Endothelial cell (in vitro differentiated cells): ENCODE measurements at places on chromosomes 12 and 14.
A peak's percentile ranks its signal among the peaks of the same experiment; 100 is the strongest.

GRCh38 chr12:111311011-111311410 is 57.9 kb downstream of the PHETA1 start:
- no peak for DNase-seq

DNA sequence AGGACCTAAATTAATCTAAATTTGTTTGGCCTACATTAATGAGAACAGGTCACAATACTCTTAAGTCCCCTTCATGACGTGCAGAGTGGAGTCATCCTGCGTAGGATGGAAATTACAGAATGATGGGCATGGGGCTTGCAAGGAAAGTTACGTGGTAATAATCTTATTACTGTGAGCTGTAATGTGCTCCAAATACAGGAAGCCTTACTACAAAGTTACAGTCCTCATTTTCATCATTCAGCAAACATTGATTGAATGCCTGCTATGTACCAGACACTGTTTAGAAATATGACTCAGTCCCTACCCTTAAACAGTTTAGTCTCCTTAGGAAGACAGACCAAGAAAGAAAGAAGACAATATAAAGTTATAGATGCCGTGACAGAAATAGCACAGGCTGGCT is 9.4 kb downstream of the HIGD1C start:
- DNase-seq, result no peak

DNA sequence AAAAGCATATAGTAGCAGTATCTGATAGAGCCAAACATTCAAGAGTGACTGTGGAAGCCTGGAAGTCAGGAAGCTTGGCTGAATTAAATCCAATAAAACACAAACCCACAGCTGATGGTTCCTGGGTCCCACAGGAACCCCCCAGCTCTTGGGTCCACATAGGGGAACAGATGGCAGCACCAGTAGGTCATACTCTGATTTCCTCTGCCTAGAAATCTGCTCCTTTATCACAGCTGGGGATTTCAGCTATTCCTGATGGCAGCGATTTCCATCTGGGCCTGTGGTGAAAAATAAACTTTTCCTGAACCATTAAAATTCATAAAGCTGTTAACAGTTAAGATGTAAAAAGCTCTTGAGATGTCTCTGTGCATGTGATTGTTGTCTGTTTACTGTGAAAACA is 202.0 kb upstream of the FRMD6 start:
- no peak for DNase-seq

DNA sequence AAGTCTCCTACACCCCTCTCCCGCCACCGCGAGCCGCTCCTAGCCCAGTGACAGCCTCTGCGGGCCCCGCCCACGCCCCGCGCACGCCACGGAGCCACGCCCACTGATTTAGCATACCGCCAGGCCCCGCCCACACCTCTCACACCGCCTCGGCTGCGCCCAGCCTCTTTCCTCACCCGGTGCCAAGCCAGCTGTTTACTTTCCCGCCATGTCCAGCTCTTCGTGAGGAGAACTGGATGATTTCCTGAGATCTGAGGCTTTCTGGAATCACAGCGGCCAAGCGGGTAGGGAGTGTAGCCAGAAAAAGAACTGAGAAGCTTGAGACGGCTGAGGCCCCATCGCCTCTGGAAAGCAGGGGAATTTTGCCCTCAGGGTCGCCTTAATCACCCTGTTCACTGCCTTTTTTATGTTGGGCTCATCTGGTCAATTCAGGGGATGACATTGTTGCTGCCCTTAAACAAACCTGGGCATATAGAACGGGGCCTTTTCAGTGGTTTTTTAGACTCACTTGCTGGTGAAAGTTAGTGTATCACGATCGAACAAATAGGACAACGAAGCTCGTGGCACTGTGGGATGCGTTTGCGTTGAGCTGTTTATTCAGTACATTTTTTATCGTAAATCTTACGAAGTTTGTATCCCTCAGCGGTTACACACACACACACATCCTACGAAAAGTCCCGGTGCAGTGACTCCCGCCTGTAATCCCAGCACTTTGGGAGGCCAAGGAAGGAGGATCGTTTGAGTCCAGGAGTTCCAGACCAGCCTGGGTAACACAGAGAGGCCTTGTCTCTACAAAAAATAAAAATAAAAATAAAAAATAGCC is at the start of gene RNF212B:
Gene RNF212B, plus strand, starts transcription at position 165 of the 823 bp plus-strand sequence. CDS start 2,410 bp downstream, outside the sequence.
- DNase-seq, result peak; percentile 90

DNA sequence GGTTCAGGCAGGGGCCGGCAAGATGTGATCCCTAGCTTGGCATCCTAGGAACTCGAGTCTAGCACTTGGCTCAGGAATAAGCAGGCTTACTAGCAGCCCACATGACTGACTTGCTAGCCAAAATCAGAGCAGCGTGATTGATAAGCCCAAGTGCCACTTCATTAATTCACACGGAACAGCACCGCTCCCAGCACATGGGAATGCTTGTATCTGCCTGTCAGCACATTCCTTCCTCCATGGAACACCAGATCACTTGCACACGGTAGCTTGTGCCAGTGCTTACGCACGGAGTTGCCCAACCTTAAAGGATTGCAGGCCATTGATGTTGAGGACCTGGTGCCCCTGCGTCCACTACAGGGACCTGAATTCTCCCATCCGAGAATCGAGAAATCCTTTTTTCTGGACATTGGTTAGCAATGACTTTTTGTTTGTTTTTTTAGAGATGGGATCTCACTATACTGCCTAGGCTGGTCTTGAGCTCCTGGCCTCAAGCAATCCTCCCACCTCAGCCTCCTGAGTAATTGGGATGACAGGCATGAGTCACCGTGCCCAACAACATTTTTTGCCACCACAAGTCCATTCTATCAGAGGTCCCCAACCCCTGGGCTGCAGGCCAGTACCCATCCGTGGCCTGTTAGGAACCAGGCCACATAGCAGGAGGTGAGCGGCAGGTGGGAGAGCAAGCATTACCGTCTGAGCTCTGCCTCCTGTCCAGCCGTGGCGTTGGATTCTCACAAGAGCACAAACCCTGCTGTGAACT is 30.6 kb upstream of the TSPAN9 start:
- DNase-seq, result no peak

DNA sequence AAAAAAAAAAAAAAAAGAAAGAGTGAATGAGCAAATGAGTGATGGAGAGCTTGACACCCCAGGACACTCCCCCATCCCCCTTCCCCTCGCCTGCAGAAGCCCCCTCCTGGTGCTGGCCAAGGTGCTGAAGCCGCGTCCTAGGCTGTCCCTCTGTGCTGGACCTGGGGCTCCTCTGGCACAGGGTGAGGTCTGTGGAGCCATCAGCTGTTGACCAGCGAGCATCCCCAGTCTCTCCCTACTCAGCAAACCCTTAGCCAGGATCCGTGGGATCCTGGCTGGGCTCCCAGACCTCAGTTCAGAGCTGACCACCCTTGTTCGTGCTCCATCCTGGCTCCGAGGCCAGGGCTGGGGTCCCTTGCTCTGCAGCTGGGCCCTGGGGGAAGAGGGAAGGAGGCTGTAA is 5.4 kb upstream of the KIF26A start:
- DNase-seq, result peak; percentile 47

- DNase-seq, result no peak
Measured at GRCh38 chr12:47987411-47988072, 16.7 kb downstream of the COL2A1 start.

GRCh38 chr12:53381731-53382630 is 2.0 kb downstream of the SP1 start:
- DNase-seq, result peak; percentile 60

- no peak for DNase-seq
Measured at GRCh38 chr12:124509676-124510300, 57.6 kb downstream of the NCOR2 start.

DNA sequence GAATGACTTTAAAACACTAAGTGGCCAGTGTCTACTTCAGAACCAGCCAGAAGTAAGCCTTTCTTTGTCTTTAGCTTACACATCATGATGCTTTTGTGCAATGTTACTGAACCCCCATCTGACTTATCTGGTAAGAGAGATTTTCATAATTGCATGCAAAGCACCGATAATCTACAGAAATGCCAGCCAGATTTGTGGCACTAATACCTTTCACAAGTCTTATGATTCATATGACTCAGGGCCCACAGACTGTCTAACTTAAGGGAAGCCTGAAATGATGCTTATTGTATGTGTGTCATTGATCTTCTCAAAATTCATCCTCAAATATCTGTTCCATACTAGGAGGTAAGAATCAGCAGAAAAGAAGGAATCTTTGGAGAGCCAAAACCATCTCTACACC is 18.0 kb downstream of the IGF1 start:
- no peak for DNase-seq
